ENCODE measurements at places on chromosomes 7 and 10. TPM values are rescaled to one million over a fixed set of nuclear protein-coding genes. Genes with fewer than 3 reads are reported as not detected.

The SLC26A5 gene
- not detected for total RNA-seq

The IKZF1 gene
- total RNA-seq = 163 TPM

The ENTPD1 gene
- total RNA-seq = 3.7 TPM

The DKK1 gene
- total RNA-seq = not detected

The MYL10 gene
- not detected for total RNA-seq

The ADCY1 gene
- total RNA-seq = 0.13 TPM

The EN2 gene
- not detected for total RNA-seq

The FGL2 gene
- 0.72 TPM for total RNA-seq
